ENCODE measurements at places on chromosomes 2 and 18.

DNA sequence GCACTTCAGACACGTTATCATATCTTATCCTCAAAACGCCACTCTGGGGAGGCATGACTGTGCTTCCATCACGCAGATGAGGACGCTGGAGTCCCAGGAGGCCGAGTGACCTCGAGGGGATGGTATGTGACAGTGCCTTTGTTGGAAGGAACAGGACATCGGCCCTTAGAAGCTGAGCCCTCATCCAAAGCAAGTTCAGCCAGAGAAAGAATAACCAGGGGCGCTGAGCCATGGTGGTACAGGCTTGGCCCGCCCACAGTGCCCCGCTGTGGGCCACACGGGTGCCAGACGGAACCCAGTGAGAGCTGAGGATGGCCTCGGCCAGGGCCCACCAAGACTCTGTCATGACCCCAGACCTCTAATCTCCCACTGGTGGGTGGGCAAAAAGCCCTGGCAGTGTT lies 31.3 kb downstream of the HS1BP3 start:
- no peak for DNase-seq

GRCh38 chr2:63861220-63861822 lies 19.6 kb downstream of the UGP2 start:
- peak; percentile 58 for DNase-seq

- DNase-seq: no peak
Observed at GRCh38 chr2:146917431-146918042, 927.3 kb upstream of the ACVR2A start.

GRCh38 chr2:160628811-160629210 lies 135.2 kb upstream of the RBMS1 start:
- DNase-seq: no peak

GRCh38 chr2:45930396-45930792 lies 278.9 kb downstream of the PRKCE start:
- DNase-seq: peak; percentile 74

DNA sequence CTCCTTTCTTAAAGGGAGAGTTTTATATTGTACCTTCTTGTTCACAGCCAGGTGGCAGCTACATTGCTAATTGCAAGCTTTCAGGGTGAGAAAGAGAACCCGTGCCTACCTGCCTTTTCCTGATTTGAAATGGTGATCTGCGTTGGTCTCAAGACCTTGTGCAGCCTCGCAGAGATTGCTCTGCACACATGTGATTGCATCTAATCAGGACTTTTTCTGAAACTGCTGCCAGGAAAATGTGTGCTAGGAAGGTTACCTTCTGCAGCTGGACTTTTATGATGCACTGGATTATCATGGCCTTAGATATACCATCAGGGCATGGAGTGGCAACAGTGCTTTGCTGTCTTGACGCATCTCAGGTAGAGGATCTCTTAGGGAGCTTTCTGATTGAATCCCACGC lies 45.1 kb downstream of the AGAP1 start:
- DNase-seq: no peak

DNA sequence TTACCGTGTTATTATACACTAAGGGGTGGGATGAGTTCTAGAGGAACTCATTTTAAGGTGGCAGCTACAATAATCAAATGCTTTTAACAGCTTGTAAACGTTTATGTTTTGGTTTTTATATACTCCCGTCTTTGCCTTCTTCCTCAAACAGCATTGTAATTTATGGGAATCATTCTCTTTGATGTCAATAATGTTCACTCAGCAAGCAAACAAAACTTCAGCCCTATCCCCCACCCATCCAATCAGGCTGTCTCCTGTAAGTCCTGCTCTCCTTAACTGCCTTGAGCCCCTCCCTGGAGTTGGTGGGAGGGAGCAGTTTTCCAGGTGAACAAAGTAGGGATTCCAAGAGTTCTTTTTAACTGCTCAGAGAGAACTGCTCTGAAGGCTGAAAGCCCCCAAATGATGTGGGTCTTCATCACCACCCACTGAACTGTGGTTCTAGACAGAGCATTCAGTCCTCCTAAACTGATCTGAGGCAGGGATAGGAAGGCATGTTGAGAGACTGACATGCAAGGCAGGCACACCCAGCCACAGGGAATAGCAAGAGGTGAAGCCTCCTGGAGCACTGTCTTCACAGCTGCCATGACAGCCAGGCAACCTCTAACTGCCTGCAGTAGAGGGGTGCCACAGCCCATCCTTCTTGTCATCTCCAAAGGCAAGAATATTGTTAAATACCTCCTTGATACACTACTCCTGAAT lies 17.5 kb downstream of the MYO5B start:
- no peak for DNase-seq

DNA sequence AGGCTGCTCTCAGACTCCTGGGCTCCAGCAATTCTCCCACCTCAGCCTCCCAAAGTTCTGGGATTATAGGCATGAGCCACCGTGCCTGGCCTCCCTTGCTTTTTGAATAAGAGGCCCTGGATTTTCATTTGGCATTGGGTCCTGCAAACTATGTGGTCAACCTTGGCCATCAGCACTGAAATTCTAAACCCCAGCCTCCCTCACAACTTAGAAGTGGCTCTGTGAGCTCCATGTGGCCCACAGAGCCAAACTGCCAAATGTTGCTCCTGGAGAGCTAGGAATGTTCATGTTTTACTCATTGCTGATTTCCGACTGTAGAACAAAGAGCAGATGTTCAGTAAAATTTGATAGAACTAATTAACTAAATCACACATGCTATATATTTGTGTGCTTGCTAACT lies 210.6 kb upstream of the AGAP1 start:
- no peak for DNase-seq

DNA sequence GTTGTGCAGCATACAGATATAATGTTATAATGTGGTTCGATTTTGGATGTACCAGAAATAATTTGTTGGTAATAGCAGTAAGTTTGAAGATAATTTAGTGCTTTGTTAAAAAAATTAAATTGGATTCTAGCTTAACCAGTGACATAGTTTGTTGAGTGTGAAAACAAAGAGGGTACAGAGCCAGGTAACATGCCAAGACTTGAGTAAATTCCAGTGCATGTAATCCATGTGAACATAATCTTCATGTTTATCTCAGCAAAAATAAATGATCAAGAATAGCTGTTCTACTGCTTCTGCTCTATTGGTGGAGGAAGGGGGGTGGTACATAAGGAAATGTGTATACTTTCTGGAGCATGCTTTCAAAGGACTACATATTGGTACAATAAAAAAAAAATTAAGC lies 165.8 kb downstream of the DNAH7 start:
- DNase-seq: no peak

DNA sequence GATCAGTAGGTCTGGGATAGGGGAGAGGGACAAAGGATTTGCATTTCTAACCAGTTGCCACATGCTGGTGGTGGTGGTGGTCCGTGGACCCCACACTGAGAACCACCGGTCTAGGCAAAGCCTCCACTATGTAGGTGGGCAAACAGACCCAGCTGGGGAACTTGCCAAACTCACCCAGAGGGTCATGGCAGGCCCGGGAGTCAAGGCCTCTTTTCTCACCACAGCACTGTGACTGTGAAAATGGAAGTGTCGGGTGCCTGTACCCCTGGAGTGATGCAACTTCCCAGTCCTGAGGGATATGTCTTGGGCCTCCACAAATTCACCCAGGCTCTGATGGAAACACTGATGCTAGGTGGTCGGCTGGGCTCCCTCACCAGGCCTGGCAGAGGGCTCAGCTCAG lies 101.2 kb upstream of the SMAD2 start:
- DNase-seq: no peak

DNA sequence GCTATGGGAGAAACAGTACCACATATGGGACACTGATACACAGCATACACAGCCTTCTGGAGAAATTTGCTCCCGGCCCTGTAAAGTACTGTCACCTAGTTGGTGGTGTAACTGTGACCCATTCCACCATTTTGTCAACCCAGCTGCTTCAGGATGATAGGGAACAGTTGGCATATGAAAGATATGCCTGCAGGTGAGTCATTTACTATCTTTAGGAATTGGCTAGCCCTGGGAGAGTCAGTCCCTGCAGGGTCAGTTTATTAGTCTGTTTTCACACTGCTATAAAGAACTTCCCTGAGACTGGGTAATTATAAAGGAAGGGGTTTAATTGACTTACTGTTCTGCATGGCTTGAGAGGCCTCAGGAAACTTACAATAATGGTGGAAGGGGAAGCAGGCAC lies 30.0 kb upstream of the PTPRM start:
- DNase-seq: no peak

- peak; percentile 55 for DNase-seq
Observed at GRCh38 chr2:128290356-128290755, 28.3 kb downstream of the HS6ST1 start.

GRCh38 chr2:238313991-238314350 lies 6.3 kb upstream of the TRAF3IP1 start:
- DNase-seq: no peak

GRCh38 chr2:84085562-84085961 lies 373.5 kb downstream of the SUCLG1 start:
- DNase-seq: no peak

- no peak for DNase-seq
Observed at GRCh38 chr18:50573679-50574078, 13.8 kb downstream of the MAPK4 start.

GRCh38 chr18:58093311-58093803 lies 49.3 kb downstream of the NEDD4L start:
- no peak for DNase-seq

GRCh38 chr18:46574743-46575115 lies 82.3 kb downstream of the LOXHD1 start:
- no peak for DNase-seq

GRCh38 chr2:133369901-133370658 lies 198.2 kb downstream of the NCKAP5 start:
- DNase-seq: no peak

DNA sequence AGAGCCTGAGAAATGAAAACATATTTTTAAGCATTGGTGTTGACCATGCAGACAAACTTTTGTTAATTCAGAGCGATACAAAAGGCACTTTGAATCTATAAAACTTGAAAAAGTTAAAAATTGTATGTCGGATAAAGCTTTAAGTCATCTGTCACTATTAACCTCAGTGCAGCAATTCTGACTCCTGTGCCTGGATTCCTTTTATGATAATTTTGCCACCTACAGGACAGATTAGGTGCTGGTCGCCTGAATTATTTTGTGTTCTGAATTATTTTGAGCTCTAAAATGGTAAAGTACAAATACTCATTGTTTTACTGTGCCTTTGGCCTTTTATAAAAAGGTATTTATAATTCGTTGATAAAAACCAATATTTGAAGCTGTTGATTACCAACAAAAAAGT lies 19.4 kb upstream of the RNF138 start:
- no peak for DNase-seq

- DNase-seq: no peak
Observed at GRCh38 chr2:111905990-111906735, 7.8 kb downstream of the MERTK start.

GRCh38 chr2:143952536-143952935 lies 567.4 kb downstream of the ZEB2 start:
- no peak for DNase-seq

GRCh38 chr2:111042772-111043771 lies 77.6 kb upstream of the BCL2L11 start:
- DNase-seq: no peak

DNA sequence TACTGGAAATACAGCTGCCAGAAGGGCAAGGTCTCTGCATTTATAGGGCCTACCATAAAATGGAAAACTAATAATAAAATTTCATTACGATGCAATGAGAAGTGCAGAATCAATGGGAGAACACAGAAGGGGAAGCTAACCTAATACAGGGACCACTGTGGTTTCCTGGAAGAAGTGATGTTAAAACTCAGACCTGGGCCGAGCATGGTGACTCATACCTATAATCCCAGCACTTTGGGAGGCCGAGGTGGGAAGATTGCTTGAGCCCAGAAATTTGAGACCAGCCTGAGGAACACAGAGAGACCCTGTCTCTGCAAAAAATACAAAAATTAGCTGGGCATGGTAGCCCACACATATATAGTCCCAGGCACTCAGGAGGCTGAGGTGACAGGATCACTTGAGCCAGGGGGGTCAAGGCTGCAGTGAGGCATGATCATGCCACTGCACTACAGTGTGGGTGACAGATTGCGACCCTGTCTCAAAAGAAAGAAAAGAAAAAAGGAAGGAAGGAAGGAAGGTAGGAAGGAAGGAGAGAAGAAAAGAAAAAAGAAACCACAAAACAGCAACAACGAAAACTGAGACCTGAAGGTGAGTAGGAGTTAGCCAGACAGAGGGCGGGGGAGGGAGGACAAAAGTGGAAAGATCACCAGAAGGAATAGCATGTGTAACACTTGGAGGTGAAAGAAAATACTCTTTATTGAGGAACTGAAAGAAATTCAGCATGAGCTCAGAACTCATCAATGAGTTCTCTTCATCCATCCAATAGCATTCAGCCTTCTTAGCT lies 58.3 kb upstream of the DTNA start:
- DNase-seq: no peak

GRCh38 chr2:217790195-217790594 lies 212.6 kb downstream of the TNS1 start:
- DNase-seq: no peak

GRCh38 chr2:189151906-189152305 lies 27.7 kb downstream of the COL5A2 start:
- no peak for DNase-seq

- DNase-seq: no peak
Observed at GRCh38 chr2:12287220-12287751, 429.4 kb upstream of the TRIB2 start.

- peak; percentile 21 for DNase-seq
Observed at GRCh38 chr2:142190805-142191204, 60.0 kb upstream of the LRP1B start.

- no peak for DNase-seq
Observed at GRCh38 chr2:45191976-45192375, 182.7 kb upstream of the SIX2 start.

GRCh38 chr2:47078541-47079482 lies 76.3 kb downstream of the STPG4 start:
- DNase-seq: no peak

- peak; percentile 13 for DNase-seq
Observed at GRCh38 chr2:145036421-145037011, 516.6 kb upstream of the ZEB2 start.

DNA sequence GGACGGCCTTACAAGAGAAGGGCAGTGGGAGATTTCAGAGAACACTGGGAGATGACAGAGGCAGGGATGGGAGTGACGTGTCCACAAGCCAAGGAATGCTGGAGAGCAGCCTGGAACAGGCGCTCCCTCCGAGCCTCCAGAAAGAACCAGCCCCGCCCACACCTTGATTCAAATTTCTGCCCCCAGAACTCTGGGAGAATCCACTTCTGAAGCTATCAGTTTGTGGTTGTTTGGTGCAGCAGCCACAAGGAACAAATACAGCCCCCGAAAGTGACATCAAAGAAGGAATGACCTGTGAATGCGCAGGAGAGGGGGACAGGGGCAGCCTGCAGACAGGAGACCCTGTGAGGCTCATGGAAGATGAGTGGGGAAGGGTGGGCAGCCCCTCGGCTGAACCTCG lies 67.3 kb downstream of the TWIST2 start:
- no peak for DNase-seq

DNA sequence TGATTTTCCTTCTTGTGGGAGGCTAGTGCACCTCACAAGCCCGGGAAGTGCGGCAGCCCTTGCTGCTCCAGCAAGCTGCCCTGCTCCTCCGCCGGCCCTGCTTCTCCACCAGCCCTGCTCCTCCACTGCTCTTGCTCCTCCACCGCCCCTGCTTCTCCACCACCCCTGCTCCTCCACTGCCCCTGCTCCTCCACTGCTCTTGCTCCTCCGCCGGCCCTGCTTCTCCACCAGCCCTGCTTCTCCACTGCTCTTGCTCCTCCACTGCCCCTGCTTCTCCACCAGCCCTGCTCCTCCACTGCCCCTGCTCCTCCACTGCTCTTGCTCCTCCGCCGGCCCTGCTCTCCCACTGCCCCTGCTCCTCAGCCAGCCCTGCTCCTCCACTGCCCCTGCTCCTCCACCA lies 95.6 kb downstream of the NDUFA10 start:
- no peak for DNase-seq

GRCh38 chr2:27303093-27304025 lies 4.9 kb downstream of the UCN start:
- DNase-seq: peak; percentile 72

Data from IMR-90 (cell line).